ENCODE measurements at places on chromosomes 7 and 10.

DNA sequence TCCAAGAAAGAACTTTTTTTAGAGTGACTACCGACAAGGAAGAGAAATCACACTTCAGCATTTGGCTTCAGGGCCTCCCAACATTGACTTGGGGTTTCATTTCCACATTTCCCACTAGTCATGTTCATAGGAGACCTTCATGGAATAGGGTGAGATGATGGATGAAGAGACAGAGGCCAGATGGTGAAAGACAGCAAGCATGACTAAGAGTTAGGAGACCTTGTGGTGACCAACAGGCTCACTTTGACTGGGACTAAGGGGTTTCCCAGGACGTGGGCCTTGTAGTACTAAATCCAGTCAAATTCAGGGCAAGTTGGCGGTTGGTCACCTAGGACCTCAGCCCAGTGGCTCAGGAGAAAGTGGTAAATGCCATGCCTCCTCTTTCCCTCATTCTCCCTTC is 3.0 kb upstream of the GIMAP5 start:
- no peak for DNase-seq

- DNase-seq = peak; percentile 22
Observed at GRCh38 chr7:91876391-91877133, 3.9 kb downstream of the MTERF1 start.

DNA sequence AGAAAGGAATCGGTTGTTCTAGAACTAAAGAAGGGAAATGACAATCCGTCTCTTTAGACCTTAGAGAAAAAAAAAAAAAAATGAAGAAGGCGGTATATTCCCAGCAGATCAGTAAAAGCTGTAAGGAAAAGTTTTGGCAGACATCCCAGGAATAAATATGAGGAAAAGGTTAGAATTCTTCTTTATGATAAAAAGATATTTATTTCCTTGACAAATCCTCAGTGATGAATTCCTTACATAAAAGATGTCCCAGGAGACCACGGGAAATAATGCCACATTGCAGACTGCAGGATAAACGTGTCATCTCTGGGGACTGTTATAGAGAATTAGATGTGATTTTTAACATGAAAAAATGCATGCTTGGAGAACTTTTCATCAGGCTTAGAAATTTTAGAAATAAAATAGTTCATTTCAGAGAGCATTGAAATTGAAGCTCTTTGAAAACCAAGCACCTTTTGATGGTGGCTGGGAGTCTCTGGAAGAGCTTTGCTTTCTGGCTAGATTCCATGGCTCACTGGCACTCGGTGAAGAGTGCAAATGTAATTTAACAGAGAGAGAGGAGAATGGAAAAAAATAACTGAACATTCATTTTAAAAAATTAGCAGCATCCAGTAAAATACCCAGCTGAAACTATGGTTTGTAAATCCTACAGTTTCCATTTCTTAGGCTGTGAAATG is 98.2 kb downstream of the PRPF18 start:
- DNase-seq = peak; percentile 55

DNA sequence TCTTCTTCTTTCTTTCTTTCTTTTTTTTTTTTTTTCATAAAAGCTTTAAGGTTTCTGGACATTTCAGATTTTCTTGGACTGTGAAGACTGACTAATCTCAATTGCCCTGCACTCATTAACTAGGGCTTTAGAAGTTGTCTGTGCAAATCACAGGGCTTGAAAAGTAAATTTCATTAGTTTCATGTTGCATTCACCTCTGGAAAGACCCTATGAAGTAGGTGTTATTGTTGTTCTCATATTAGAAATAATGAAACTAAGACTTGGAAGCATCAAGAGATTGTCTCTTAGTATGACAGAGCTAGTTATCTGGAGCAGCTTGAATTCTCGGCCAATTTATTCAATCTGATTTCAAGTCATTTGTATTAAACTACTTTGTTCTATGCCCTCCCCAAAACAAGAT is 28.2 kb upstream of the SEMA3D start:
- no peak for DNase-seq

DNA sequence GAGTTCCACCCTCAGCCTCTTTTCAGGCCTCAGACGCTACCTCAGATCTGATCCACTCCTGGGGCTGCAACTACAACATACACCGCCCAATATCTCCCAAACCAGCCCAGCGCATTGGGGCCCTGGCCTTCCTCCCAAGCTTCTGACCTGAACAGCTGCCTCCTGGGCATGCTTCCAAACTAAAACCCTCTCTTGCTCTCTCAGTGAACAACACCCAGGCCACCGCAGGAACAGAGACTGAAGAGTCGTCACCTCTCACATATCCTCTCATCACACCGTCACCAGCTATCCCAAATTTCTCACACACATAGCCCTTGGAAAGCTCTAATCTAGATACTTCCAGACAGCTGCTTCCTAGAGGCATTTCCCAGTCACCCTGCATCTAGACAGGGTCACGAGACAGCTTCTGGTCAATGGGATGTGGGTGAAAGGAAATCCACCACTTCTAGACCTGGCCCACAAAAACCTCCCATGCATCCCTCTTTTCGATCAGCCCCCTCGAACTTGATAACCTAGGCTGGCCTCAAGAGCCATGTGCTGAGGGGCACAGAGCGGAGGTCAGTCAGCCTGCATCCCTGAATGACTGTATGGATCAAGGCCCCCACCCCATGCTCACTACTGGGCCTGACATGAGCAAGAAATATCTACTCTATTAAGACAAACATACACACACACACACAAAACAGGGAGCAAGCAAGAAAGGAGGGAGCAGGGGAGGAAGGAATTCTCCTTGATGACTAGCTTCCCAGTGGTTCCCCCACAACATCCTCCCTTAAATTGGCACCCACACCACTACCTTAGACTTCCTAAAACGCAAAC is 1.8 kb downstream of the PARP12 start:
- DNase-seq = no peak

DNA sequence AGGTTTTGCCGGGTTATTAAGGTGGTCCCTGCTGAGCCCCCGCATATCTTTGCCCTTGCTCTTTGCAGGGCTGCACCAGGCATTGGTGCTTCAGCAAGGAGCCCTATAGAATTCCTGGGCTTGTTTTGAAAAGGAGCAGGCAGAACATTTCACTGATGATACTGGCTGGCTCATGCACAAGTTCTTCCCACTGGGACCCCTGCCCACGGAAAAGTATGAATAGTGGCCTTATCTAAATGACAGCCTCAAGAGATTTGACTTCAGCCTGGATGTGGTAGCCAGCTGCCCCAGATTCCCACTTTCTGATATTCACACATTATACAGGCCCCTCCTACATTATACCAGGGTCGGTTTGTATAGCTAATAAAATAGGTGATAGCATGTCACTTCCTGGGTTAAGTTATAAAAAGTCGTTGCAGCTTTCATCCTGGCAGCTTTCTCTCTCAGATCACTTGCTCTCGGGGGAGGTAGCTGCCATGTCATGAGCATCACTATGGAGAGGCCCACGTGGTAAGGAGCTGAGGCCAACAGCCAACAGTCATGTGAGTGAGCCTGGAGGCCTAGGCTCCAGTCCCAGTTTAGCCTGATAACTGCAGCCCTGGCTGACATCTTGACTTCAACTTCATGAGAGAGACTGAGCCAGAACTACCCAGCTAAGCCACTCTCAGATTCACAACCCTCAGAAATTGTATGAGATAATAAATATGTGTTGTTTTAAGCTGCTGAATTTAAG is 16.8 kb upstream of the CRTAC1 start:
- DNase-seq = no peak

GRCh38 chr7:17307969-17308648 is 9.7 kb downstream of the AHR start:
- no peak for DNase-seq

GRCh38 chr7:2761131-2761624 is 73.2 kb downstream of the AMZ1 start:
- DNase-seq = no peak

GRCh38 chr10:107727767-107728317 is 563.3 kb upstream of the SORCS1 start:
- peak; percentile 9 for DNase-seq

DNA sequence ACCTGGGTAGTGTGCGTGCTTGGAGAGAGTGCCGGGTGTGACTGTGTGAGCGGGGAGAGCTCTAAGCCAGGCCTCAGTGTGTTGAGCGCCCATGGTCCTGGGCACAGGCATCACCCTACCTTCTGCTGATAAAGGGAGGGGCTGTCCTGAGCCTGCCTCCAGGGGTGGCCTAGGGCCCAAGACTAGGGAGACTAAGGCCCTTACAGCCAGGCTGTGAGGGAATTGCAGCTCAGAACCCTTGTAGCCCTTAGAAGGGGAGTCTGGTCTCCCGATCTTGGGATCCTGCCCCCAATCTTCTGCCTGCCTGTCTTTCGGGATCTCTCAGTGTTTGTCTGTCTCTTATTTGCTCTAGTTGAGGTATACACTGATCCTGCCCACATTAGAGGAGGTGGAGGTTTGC is 41.2 kb downstream of the PAX2 start:
- no peak for DNase-seq

- peak; percentile 93 for DNase-seq
Observed at GRCh38 chr10:101354328-101355071, 535 bp downstream of the BTRC start.

DNA sequence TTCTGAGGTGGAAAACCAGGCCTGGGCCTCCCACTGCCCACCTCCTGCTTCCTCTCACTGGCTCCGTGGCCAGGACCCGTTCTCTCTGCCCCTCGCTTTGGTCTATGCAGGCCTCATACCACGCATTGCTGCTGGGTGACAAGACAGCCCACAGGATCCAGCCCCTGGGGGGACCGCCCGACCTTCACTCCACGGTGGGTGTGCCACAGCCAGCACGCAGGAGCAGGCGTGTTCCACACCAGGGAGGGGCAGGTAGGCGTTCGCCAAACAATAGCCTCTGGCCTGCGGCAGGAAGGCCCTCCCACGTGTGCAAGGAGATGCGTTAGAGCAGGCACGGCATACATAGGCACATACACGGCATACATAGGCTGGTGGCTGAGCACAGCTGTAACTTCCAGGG is 233.4 kb downstream of the WDR37 start:
- DNase-seq = peak; percentile 31

DNA sequence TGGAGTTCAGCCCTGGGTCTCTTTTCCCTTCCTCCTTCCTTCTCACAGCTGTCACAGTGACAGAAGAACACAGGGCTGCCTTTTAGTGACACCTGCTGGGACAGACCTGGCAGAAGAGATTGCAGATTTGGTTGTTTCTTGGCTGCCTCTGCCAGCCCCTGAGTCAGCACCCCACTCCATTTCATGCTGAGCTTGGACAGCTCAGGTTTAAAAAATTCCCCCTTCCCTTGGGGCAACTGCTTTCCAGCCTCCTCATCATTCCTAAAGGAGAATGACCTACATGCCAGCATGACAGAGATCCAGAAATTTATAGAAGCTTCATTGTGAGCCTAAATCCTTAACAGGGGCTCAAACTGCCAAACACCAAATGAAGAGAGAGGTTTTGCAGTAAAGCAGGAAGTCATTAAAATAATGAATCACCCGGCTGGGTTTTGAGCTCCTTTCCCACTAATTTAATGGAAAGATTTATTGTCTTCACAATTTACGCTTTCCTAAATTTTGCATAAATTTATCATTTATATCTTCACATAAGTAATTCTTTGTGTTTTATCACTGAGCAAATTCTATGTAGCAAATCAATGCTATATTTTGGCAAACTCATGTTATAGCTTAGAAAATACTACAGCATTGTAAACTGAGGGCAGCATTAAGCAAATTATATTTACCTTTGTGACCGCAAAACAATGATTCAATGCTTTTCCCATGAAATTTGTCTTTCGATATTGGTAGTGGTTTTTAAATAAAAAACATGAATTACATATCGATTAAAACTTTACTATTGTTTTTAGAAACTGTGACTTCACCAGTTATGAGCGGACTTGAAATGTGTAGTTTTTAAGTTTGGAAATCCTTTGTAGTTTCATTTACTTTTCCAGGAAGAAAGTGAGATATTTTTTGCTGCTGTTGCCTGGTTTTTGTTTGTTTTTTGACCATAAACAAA is 399.5 kb upstream of the ANKRD30A start:
- DNase-seq = peak; percentile 82

DNA sequence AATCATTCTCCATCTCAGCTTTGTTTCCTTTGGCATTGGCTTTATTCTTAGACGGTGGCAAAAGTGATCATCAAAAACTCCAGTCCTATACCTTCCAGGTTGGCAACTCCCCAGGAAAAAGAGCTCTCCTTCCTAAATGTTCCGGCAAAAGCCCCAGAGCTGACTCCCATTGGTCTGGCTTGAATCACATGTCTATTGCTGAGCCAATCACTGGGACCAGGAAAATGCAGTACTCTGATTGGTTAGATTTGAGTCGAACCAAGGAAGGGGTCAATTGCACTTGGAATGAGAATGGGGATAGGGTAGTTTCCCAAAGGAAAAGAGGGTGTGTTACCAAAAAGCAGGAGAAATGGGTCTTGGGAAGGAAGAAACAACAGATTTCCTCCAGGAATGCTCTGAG is 22.3 kb downstream of the LEP start:
- no peak for DNase-seq

DNA sequence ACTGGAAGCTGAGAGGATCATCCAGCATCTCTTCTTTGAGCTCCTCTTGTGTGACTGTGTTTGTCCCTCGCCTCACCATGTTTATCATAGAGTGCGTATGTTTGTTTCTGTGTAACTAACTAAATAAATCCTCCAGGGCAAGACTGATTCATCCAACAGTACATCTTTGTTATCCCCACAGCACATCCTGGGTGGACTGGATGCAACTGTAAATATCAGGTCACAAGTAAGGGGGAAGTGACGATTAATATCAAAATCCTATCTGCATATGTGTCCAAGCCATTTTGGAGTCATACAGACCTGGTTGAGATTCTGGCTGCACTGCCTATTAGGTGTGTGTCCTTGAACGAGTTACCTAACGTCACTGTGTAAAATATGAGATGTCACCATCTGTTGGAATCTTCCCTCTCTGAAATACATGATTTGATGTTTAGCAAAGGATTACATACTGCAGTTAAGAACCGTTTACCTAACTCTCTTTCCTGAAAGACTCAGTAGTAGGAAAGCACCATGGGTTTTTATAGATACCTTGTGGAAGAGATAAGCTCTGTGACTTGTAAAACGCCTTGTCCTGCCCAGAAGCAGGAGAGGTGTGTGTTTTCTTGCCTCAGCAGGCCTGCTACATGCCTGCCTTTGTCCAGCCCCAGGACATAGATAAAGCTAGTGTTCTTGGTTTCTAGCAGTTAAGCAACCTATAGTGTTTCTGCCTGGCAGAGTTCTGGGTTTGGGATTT is 25.8 kb downstream of the WBP1L start:
- DNase-seq = no peak

DNA sequence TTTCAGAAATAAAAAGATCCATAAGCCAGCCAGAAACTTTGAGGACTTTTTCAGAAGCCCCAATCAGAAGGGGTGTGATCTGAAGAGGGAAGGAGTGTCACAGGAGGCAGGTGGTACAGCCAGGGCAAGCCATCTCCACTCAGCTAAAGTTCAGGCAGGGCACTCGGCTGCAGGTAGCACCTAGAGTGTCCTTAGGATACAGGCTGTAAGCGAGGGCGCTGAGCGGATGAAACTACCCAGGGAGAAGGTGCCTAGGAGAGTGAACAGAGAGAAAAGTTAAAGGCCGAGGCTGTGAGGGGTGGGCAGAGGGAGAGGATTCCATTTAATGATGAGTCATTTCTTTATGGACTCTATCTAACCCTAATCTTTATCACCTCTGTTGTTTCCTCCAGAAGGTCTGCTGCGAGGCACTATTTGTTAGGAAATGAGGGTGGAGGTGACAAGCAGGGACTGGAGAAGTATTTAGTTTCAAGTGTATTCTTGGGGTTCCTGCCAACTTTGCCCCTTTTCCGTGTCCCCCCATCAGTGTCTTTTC is 29.8 kb upstream of the ZCCHC24 start:
- DNase-seq = no peak
